ENCODE measurements at places on chromosomes 7 and 10.

DNA sequence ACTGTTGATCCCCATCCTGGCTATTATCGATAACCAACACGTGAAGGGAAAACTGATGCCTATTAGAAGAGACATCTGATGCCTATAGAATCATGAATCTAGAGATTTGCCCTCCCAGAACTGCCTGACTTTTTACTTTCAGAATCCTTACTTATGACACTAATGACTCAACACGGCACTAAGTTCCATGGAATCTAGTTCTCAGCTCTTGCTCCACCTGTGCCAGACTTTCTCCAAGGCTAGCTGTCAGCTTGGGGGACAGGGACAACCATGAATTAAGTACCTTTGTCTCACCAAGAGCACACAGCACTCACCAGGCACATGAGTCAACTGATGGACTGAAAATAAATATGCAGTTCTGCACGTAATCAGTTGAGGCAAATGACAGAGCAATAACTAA lies 184.2 kb downstream of the FRMD4A start:
- DNase-seq = no peak

DNA sequence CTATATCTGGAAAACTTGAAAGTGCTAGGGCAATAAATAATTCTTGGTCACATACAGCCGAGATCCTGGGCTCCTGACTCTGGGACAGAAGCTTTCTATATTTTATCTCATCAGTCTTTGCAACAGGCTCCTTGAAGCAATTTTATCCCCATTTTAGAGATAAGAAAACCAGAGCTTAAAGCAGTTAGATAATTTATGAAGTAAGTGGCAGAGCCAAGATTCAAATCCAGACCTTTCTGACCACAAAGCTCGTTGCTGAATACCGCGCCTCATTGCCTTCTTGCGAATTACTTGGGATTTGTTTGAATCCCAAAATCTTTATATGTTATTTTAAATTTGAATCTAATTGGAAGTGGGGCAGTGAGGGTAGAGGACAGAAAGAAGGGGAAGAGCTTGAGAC lies 106.0 kb downstream of the TCF7L2 start:
- DNase-seq = no peak

GRCh38 chr10:69629897-69630650 lies at the start of gene FAM241B:
Gene FAM241B (plus strand): TSS chr10:69630247. CDS start chr10:69631744, 1,497 bp downstream.
- DNase-seq = no peak

- no peak for DNase-seq
Measured at GRCh38 chr10:96369890-96370583, 11.2 kb upstream of the OPALIN start.

Data from RWPE2 (cell line).